ENCODE measurements at places on chromosomes 5 and 9.

DNA sequence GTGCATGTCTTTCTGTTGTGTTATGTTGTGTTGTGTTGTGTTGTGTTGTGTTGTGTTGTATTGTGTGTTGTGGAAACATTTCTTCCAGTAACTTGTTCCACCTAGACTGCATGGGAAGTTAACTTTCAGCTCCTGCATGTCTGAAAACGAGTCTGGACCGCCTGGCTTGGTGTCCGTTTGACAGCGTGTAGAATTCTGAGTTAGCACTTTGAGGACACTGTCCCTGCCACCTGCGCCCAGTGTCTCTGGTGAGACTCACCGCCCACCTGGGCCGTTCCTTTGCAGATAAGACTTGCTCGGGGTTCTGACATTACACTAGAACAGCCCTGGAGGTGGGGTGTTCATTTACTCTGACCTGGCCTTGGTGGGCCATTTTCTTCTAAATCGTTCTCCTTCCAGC is 42.0 kb downstream of the WNK2 start:
- DNase-seq = no peak

DNA sequence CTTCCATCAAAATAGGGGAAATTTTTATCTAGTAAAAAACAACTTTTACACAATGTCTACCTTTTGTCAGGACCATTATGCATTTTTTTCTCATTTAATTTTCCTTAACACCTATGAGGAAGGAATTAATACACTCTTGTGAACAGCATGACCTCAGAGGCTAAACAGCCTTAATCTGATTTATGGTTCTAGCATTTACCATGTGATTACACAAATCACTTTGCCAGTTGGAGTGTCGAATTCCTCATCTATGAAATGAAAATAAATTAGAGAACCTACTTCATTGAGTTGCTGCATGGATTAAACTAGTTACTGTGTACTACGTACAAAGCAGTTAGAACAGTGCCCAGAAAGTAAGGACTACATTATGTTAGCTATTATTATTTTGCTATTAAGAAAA is 187.7 kb upstream of the MPDZ start:
- DNase-seq = no peak

DNA sequence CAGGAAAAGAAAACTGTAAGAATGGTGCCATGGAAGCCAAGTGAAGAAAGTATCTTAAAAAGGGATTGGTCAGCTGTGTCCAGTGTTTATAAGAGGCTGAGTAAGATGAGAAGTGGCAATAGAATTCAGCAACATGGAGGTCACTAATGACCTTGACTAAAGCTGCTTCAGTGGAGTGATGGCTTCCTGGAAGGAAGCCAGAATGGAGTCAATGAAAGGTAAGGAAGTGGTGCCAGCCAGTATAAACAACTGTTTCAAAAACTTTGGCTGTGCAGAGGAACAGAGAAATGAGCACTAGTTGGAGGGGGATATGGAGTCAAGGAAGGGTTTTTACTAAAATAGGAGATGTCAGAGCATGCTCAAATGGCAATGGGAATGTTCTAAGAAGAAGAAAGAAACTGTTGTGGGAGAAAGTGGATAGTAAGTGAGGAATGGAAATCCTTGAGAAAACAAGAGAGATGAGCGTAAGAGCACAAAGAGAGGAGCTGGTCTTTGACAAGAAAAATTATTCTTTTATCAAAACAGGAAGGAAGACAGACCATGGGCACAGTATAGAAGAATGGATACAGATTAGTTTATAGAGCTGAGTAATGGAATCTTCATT is 11.1 kb upstream of the NRG2 start:
- no peak for DNase-seq

- DNase-seq = no peak
Measured at GRCh38 chr5:133427121-133427777, 185.1 kb downstream of the FSTL4 start.

- no peak for DNase-seq
Measured at GRCh38 chr5:176979669-176980068, 26.9 kb downstream of the UIMC1 start.

DNA sequence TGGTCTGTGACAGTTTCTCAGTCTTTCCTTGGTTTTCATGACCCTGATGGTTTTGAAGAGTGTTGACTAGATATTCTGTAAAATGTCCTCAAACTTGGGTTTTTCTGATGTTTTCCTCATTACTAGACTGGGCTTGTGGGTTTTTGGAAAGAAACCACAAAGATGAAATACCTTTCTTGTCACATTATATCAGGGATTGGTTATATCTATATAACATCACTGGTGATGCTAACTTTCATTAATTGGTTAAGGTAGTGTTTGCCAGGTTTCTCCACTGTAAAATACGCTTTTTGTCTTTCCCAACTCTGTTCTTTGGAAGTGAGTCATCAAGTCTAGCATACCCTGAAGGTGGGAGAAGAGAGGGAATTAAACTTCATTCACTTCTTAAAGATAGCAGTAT is 3.3 kb upstream of the IL31RA start:
- DNase-seq = no peak

GRCh38 chr5:136424835-136425584 is 59.7 kb upstream of the TRPC7 start:
- DNase-seq = peak; percentile 65

DNA sequence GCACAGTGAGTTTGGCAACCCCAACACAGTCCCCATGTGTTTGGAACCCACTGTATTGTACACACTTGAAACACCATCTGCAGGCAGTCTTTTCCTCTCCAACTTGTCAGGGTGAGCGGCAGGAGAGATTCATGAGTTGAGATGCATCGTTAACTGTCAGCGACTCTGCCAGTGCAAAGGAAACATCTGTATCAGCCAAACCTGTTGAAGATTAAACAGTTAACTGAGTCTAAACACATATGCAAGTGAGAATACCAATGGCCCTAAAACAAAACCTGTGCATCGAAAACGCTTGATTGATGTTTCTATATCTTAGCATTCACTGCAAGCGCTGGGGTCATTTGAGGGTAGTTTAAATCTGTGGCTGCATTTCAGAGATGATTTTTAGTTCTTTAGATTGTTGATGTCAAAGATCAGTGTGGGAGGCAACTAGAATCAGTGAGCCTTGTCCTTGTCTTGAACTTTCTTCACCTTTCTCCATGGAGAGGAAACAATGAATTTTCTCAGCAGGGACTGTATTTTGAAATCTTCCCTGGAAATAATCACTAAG is 41.3 kb upstream of the PAM start:
- DNase-seq = no peak

GRCh38 chr9:24459953-24460352 is 85.7 kb downstream of the IZUMO3 start:
- no peak for DNase-seq

DNA sequence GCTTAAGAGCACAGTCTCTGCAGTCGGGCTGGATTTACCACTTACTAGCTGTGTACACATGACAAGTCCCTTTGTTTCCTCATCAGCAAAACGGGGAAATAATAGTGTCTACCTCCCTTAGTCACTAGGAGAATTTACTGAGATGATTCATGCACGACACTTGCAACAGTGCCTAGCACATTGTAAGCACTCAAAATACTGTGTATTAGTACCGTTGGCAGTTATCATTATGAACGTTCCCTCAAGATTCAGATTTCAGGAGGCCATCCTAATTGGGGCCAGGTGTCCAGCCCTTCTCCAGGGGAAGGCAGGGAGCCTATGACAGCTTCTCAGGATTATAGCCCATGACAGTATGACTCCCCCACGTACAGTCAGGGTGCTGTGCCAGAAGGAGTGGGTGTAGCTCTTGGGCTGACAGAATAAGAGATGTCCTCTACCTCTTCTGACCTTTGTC is 164.3 kb downstream of the DOCK2 start:
- DNase-seq = no peak

- no peak for DNase-seq
Measured at GRCh38 chr5:140734354-140734753, 34.1 kb downstream of the ZMAT2 start.

DNA sequence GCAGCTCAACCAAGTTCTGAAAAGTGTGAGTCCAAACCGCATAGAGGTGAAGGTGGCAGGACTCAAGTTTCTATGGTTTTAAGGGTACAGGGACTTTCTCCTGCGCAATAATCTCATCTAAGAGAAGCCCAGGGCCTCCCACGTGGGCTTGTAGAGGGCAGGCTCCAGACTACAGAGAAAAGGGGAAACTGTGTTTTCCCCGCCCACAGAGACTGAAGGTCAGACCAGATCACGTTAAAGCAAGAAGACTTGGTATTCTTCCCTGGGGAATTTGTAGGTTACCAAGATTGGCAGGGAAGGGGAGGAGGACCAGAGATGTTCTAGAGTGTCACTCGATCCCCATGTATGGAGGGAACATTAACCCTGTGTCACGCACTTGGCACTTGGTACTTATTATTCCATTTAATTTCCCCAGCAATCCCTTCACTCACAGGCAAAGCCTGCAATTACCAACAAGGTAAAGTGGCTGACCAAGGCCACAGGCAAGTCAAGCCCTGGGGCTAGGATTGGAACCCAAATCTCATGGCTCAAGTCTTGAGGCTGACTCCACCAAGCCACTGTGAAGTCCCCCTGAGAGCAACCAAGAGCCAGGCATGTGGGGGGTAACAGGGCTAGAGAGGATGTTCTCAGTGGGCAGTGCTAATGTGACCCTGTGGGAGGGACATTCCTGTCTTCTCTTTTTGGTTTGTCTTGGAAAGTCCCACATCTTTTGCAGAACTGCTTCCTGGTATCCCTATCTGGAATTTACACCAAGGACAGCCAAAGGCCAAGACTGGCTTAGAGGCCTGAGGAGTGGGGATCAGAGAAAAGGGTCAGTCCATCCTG is 18.3 kb upstream of the NEK6 start:
- DNase-seq = no peak

DNA sequence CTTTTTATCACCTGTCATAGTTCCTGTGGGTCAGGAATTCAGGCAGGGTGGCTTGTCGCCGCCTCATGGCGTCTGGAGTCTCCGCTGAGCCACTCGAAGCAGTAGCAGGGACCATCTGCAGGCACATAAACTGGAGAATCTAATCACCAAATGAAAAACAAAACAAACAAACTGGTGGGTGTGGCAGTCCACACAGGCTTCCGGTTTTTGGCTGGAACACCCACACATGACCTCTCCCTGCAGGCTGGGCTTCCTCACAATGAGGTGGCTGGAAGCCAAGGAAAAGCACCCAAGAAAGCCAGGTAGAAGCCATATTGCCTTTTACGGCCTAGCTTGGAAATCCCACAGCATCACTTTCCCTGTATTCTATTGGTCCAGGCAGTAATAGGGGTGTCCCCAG is 197.0 kb downstream of the SYK start:
- DNase-seq = no peak

- DNase-seq = no peak
Measured at GRCh38 chr5:68191083-68191791, 24.3 kb upstream of the PIK3R1 start.

DNA sequence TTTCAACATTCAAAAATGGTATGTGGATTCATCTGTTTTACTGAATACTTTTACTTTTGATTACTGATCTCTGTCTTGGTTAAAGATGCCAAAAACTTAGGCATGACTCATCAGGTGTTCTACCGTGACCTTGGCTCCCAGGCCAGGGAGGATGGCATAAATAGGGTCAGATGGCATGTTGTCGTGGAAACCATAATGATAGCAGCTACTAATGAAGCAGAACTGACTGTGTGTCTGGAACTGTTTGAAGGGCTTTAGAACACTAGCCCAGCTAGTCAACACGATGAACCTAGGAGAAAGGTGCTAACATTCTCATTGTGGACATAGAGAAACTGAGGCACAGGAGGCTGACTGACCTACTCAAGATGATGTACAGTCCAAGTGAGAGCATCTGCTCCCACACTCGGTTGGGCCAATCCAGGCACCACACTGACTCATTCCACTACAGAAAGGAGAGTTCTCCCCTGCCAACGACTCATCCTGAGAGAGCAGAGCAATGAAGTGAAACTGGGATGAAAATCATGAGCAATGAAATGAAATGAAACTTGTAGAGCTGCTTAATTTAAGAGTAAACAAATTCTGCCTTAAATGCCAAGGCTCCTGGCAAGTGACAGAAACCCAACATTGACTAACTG is 116.0 kb downstream of the TENT4A start:
- DNase-seq = no peak

DNA sequence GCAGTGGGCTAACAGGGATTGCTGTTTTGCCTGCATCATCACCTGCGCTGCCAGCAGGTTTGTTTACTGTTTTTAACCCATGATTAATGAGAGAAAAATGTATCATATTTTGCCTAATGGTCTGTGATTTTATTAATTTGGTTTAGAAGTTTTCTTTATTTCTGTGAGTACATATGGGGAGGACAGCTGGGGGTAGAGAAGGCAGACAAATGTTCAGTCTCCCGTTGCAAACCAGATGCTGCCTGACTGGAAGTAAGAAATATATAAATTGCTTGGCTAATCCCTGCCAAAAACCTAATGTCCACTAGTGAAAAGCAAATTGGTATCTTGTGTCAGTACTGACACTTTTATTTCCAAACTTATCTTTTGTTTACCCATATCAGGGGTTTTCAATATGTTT is 1766.1 kb upstream of the C9orf72 start:
- no peak for DNase-seq

GRCh38 chr9:34862043-34862442 is 96.0 kb upstream of the PHF24 start:
- DNase-seq = no peak

DNA sequence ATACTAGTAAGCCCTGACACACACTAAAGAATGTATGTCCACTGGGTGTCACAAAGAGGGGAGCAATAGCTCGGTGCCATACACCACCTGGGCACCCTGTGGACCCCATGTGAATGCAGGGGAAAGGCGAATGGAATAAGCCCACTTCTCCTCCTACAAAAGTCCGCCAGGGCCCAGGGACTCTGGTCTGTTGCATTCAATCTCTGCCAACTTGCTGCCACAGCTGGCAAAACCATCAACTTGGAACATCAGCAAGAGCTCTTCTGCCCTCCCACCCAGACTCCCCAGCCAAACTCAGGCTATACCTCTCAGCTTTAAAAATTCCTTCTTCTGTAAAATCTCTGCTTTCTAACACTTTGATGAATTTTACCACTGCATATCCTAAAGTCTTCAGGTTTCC is 54.5 kb downstream of the PFDN1 start:
- DNase-seq = peak; percentile 57

GRCh38 chr5:151541571-151541970 is 49.6 kb downstream of the FAT2 start:
- DNase-seq = no peak

- DNase-seq = no peak
Measured at GRCh38 chr9:90046317-90046861, 441.6 kb downstream of the GADD45G start.

- DNase-seq = no peak
Measured at GRCh38 chr5:65418661-65419060, 63.1 kb downstream of the ADAMTS6 start.

DNA sequence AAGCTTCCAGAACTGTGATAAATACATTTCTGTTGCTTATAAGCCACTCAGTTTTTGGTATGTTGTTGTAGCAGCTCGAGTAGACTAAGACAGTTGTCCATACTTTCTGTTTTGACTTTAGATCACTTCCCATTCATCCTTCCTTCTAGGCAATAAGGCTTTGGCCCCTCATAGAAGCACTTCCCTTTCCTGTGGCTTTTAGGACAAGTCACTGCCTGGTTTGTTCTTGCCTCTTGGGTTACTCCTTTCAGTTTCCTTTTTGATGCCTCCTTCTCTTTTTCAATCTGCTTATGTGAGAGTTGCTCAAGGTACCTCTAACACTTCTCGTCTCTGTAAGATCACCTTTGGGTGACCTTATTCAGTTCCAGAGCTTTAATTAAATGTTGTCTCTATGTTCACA is 72.4 kb upstream of the NTRK2 start:
- DNase-seq = no peak

- no peak for DNase-seq
Measured at GRCh38 chr5:159782197-159782994, 133.9 kb upstream of the ADRA1B start.

- no peak for DNase-seq
Measured at GRCh38 chr5:81425569-81425968, 31.6 kb upstream of the ACOT12 start.

GRCh38 chr9:110078604-110079003 is 129.4 kb downstream of the C9orf152 start:
- no peak for DNase-seq

Measured in right hindlimb (tissue), 1 donor.